Pancreas (tissue), 10 donors: ENCODE measurements at places on chromosomes 1 and 21. TPM values are rescaled to one million over a fixed set of nuclear protein-coding genes. Genes with fewer than 3 reads are reported as not detected.

The OLIG2 gene
- not detected for total RNA-seq

The GPR25 gene
- total RNA-seq, result not detected

The TAL1 gene
- total RNA-seq, result 0.32 TPM

The DPT gene
- total RNA-seq, result 6.1 TPM

The NID1 gene
- 3.6 TPM for total RNA-seq

The AIRE gene
- not detected for total RNA-seq

The SEC16B gene
- total RNA-seq, result 4.2 TPM

The CD1B gene
- not detected for total RNA-seq

The RGS4 gene
- total RNA-seq, result 2.1 TPM

The AADACL4 gene
- not detected for total RNA-seq

The KCNK2 gene
- total RNA-seq, result 0.28 TPM
